Nephron progenitor cell (in vitro differentiated cells): ENCODE measurements at places on chromosomes 11 and 22.
A peak's percentile ranks its signal among the peaks of the same experiment; 100 is the strongest.

DNA sequence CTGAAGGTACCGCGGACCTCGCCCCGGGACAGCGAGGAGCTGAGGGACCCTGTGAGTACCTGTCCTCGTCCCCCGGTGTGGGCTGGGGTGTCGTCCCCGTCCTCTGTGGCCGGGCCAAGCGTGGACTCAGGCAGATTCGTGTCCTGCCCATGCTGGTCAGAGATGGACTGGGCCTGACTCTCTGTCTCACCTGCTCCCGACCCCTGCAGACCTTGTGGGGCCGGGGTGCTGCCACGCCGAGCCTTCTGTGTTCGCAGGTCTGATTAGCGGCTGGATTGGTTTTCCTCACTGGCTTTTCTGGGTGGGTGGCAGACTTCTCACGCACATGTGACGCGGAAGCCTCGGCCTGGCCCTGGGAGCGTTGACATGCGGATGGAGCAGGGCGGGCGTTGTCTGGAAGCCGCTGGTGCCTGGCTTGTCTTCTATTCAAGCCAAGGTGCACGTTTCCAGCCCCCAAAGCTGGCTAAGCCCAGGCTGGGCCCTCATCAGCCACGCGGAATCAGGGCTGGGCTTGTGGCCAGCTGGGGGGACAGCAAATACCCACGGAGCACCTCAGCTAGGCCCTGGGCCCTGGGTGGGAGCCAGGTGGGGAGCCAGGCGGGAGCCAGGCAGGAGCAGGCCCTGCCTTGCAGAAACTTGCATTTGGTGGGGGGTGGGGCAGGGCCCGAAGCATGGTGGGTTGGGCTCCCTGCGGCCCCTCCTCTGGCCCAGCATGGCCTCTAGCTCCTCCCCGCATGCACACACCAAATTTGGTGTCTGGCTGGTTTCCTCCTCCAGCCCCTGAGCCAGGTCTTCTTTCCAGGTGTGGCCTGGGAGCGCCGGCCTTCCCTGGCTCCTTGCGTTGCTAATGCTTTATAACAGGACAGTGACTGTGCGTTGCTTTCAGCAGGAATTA lies 7.0 kb downstream of the GRAMD4 start:
- peak; percentile 38 for DNase-seq

DNA sequence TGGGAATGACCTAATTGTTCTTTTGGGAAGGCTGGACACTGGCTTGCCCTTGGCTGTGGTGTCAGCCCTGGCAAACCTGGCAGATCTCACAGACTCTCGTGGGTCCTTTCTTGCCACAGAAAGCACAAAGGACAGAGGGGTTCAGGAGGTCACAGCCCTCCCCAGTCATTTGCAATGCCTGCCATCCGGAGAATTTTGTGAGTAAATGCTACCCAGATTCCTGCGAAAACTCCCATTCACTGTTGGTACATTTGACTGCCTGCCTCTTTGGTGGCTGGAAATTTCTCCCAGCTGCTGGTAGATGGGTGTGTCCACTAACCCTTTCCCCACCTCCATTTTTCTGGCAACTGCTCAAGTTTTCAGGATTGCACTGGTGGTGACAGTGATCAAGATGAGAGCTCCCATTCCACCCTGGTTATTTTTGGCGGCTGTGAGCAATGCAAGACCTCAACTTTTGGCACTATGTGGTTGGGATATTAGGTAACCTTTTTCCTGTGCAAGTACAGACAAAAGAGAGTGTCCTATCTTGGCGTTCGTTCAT lies 155.7 kb downstream of the NAV2 start:
- DNase-seq: no peak

- DNase-seq: no peak
Measured at GRCh38 chr11:78753297-78753696, 178.6 kb upstream of the NARS2 start.

DNA sequence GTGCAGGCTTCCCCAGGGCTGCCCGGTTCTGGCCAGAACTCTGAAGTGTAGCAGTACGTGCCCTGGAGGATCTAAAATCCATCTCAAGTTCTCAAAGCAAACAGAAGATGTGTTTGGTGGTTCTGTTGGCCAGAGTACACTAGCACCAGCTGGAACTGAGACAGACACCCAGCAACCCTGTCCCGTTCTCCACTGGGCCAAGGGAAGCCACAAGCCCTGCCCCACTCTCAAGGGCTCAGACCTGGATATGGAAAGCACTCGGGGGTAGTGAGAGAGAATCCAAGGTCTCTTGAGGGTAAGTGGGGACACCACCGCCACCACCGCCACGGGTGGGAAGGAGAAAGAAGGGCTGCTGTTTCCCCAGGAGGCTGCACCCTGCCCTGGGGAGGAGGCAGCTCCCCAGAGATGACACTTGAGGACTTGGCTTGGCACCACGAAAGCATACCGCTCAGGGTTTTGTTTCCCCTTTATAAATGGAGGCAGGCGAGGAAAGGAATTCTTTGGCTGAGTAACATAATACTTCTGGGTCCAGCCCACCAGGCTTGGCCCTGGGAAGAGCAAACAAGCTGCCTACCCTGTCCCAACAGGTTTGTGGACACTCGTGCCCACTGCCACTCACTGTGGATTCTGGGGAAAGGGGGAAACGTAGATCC lies 56.1 kb upstream of the POU2AF1 start:
- no peak for DNase-seq

DNA sequence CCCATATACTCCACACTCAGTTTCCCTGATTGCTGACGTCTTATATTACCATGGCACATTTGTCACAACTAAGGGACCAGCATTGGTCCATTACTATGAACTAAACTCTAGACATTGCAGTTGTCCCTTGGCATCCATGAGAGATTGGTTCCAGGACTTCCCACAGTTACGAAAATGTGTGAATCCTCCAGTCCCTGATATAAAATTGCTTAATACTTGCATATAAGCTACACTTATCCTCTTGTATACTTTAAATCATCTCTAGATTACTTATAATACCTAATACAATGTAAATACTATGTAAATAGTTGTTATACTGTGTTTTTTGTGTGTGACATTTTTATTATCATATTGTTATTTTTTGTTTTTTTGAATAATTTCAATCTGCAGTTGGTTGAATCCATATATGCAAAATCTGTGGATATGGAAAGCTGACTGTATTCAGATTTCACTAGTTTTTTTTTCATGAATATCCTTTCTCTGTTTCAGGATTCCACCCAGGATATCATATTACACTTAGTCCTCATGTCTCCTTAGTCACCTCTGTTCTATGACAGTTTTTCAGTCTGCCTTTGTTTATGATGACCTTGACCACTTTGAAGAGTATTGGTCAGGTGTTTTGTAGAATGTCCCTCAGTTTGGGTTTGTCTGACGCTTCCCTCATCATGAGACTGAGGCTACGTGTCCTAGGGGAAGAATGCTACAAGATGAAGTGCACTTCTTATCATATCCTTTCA lies 55.3 kb downstream of the INSC start:
- no peak for DNase-seq

DNA sequence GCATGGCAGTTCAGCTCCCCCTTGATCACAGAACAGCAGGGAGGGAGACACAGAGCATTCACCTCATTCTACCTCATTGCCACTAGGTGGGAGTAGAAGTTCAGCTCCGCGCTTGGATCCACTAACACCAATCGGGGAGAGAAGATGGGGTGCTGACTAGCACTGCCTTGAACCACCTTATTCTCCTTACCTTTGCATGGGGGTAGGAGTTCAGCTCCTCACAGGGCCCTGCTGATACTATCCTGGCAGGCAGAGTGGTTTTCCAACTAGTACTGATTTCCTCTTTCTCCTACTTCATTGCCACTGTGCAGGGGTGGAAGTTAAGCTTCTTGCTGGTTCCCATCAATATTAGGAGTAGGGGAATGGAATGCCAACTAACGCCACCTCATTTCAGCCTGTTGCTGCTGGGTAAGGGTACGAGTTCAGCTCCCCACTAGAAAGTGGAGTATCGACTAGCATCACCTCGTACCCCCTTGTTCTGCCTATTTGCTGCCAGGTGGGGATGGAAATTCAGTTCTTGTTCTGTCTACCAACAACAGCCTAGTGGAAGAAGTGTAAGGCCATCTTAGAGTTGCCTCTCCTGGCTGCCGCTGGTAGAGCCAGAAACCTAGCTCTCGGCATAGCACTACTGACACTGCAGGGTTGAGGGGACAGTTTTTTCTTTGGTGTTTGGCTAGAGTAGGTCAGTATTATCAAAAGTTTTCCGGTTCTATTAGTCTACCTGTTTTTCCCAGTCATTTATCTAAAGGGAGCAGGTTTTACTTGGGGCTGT lies 550.9 kb upstream of the CCDC90B start:
- peak; percentile 53 for DNase-seq

DNA sequence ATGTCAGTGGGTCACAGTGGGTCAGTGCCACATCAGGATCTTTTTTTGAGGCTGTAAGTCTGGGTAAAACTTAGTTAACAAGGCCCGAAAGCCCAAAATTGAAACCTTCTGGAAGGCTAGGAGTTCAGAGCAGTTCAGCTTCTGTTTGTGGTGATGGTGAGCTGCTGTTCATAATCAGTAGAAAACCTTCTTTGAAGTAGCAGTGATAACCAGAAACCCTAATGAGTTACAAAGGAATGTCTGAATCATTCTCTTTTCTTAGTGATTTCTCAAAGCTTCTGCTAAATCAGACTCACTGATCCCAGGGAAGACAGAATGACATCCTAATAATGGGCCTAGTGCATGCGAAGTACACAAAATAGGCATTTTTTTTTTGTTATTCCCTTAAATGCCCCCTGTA lies 124.7 kb downstream of the PARVA start:
- no peak for DNase-seq

DNA sequence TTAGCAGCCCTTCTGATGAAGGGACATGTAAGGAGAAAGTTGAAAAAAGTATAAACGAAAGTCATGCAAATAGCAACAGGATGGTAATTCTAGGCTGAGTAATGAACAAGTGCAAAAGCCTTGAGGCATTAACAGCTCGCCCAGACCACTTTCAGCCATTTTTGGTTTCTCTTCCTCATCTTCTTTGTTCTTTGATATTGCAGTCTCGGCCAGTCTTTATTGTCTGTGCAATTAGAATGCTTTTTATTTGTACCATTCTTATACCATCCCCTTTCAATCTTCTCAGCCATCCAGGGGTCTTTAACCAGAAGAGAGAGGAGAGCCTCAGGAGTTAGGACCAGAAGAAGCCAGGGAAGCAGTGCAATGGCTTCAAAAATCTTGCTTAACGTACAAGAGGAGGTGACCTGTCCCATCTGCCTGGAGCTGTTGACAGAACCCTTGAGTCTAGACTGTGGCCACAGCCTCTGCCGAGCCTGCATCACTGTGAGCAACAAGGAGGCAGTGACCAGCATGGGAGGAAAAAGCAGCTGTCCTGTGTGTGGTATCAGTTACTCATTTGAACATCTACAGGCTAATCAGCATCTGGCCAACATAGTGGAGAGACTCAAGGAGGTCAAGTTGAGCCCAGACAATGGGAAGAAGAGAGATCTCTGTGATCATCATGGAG lies 7.3 kb downstream of the TRIM34 start:
- no peak for DNase-seq

DNA sequence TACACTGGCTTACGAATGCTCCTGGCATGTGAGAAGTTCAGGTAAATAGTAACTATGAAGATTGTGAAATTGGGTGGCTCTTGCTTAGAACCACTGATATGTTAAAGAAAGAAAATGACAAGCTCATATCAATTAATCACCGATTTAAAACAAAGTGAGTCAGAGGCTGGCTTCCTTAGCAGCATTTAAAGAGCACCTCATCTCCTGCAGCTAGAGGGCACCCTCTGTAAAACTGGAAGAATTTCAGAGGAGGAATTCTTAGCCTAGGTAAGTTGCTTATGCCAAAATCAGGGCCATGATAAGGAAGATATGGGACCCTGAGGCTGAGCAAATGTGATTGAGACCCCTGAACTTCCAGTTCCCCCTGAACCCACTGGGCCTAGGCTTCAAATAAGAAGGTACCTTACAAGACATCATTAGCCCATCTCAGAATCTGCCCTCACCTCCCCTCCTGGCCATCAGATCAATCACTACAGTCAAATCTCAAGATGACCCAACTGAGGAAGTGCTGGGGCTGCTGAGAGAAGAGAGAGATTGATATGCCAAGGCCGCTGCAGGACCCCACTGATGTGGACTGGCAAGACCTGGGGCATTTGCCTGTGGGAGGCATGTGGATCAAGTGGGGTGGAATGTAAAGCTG lies 8.6 kb upstream of the CD3E start:
- no peak for DNase-seq

- DNase-seq: peak; percentile 75
Measured at GRCh38 chr11:32333320-32333991, 101.9 kb downstream of the WT1 start.

- DNase-seq: peak; percentile 81
Measured at GRCh38 chr22:35376728-35377472, 4.0 kb upstream of the HMOX1 start.

- no peak for DNase-seq
Measured at GRCh38 chr11:2630679-2631078, 69.1 kb downstream of the KCNQ1OT1 start.

- peak; percentile 21 for DNase-seq
Measured at GRCh38 chr11:79066456-79067351, 374.1 kb downstream of the TENM4 start.

DNA sequence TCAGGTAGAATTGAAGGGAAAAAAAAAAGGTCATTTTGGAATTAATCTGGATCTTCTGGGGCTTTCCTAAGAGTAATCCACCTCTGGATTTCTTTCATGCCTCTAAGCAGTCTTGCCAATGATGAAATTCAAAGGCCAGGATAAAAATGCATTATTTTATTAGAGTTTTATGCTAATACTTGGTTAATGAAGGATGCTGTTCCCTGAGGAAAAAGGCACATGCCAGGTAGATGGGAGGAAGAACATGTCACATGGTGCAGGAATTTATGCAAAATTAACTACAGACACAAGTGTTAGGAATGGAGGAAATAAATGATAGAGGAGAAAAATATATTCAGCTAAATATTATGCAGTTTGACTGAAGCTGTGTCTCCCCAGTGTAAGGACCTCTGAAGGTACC lies 792.0 kb downstream of the ETS1 start:
- DNase-seq: no peak

GRCh38 chr11:13368041-13368446 lies 90.5 kb downstream of the BMAL1 start:
- no peak for DNase-seq

DNA sequence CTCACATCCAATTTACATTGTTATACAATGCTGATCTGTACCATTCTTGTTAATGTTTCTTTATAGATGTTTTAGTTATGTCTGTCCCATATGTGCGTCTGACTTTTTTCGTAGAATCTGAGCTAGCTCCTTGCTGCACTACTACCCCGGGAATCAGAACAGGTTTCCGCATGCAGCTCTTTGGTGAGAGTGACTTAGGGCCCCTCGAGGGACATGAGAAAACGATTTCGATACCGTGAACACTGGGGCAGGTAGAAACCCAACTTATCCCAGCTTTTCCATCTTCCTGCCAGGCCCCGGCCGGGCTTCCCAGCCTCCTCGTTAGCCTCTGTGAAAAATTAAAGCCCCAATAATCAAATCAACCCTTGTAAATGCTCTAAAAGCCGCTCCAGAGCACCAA lies 23.4 kb upstream of the PKNOX2 start:
- DNase-seq: no peak

- DNase-seq: peak; percentile 20
Measured at GRCh38 chr22:25621986-25622385, 57.5 kb downstream of the GRK3 start.

GRCh38 chr11:120959189-120959588 lies 64.7 kb upstream of the TBCEL start:
- DNase-seq: no peak

- no peak for DNase-seq
Measured at GRCh38 chr11:46680815-46681214, 19.6 kb downstream of the ARHGAP1 start.
